Coronary artery (tissue), 2 donors: ENCODE measurements at places on chromosomes 16 and 17.

GRCh38 chr16:73714976-73715375 is 581.6 kb upstream of the PSMD7 start:
- DNase-seq: no peak

DNA sequence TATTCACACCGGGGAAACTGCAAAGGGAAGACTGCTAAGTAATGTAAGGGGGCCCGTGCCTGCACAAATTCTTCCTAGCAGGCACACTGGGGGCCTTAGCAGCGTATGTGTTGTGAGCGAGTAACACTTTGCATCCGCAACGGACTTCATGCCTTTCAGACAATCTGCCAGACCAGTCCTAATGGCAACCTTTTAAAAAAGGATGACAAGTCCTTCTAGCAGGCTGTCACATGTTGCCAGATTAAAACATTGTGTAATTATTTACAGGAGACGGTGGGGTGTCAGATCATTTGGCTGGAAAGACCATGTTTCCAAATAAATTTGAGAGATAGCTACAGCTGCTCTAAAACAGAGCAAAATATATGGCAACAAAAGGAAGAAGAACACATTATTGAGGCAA is 46.1 kb downstream of the CPPED1 start:
- DNase-seq: no peak

GRCh38 chr17:47652570-47652969 is 2.9 kb downstream of the KPNB1 start:
- no peak for DNase-seq

DNA sequence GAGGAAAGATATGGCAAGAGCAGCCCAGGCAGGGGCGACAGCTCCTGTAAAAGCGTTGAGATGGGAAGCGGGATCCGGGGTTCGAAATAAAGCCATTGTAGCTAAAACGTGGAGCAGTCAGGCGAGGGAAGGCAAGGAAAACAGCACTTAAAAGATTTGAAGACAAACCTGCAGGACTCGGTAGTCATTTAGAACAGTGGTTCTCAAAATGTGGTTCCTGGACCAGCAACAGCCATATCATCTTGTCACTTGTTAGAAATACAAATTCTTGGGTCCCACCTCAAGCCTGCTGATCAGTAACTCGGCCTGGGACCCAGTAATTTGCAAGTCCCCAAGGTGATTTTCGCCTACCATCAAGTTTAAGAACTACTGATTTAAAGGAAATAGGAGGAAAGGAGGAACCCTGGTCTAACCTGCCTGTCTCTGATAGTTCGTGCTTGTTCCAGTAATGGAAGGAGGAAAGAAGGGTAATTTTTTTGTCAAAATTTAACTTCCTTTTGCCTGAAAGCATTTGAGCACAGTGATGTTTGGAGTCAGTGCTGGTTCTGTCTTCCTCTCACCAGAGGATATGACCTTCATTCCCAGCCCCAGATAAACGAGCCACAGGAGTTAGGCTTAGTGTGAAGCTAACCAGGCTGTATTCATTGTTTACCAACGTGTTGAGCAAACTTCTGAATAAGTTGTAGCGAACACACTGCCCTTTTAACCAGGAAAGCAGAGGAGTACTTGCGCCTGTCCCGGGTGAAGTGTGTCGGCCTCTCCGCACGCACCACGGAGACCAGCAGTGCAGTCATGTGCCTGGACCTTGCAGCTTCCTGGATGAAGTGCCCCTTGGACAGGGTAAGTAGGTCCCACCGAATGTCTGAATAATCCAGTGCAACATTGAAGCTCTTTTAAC is 1.1 kb downstream of the ORC6 start:
- DNase-seq: no peak

GRCh38 chr17:76378548-76379274 is 5.7 kb upstream of the SPHK1 start:
- no peak for DNase-seq

DNA sequence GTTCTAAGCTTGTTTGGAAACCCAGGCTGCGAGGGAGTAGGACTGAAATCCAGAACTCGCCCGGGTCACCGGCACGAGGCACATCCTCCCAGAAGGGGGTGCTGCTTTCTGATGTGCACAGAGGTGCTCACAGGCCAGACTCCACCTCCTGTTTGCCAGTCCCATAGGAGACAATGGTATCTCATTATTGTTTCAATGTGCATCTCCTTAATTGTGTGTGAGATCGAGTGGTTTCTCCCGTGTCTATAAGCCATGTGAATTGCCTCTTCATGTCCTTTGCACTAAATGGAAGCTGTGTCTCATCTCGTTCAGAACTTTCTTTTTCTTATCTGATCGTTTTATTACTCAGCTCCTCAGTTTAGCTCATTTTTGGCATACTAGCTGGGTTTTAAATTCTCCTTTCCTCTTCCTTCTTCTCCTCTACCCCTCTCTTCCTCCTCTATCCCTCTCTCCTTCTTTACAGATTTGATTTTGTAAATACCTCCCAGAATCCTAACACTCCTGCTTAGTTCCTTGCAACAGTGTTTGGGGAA is 32.1 kb upstream of the PRKCB start:
- DNase-seq: no peak

DNA sequence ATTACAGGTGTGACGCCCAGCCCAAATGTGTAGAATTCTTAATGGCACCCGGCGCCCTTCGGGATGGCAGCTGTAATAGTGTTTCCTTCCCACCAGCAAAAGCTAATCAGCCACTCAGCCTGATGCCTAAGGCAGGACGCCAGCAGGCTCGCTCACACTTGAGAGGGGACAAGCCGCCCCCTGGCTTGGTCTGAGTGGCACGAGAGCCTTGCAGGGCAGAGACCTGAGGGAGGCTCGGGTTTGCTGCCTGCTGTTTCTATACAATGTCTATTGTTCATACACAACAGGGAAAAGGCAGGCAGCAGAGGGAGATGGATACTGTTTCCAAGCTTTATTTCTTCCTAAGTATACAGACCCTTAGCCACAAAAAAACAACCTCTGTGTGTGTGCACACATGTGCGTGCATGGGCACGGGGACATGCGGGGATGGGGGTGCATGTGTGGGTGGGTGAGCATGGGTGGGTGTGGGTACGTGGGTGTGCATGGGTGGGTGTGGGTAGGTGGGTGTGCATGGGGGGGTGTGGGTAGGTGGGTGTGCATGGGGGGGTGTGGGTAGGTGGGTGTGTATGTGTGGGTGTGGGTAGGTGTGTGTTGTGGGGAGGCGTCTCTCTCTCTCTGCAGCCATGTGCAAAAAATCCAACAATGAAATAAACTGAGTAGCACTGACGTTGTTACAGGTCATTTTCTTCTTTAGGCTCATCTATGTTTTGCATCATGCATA is 10.0 kb downstream of the SLC38A8 start:
- no peak for DNase-seq

- no peak for DNase-seq
Observed at GRCh38 chr16:57589374-57589773, 39.1 kb upstream of the ADGRG1 start.

DNA sequence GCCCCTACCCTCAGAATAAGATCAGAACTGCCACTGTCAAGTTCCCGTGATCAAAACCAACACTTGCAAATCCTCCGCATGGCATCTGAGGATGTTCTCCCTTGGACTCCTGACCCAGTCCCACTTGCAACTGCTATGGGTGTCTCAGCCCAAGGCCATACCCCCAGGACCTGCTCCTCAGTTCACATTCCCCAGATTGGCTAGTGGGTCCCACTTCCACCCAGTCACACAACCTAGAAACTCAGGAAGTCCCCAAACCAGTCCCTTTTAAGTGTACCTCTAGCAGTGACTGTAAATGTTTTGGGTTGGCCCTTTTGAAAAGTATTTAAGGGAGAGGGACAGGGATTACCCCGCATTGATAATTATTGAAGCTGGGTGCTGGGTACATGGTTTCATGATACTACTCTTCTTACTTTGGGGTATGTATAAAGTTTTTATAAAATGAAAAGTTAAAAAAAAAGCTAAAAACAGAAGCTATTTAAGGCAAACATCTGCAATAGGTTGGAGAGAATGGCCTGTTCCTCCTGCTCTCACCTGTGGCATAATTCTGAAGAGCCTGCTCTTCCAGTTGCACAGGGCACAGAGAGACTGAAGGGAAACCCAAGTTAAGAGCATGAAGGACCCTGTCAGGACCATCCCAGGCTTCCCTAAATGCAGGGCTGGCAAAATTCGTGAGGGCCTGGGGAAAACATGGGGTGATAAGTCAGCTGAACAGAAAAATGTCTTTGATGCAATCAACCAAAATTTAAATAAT is 42.5 kb downstream of the ERN1 start:
- DNase-seq: no peak

- peak; percentile 35 for DNase-seq
Observed at GRCh38 chr17:80805032-80805751, 186.4 kb upstream of the CHMP6 start.
